Chondrocyte (in vitro differentiated cells): ENCODE measurements at places on chromosomes 2 and 18. TPM values are rescaled to one million over a fixed set of nuclear protein-coding genes. Genes with fewer than 3 reads are reported as not detected.

The EFHD1 gene
- total RNA-seq: 109 to 178 TPM (median 175 TPM) in 3 replicates

DNA sequence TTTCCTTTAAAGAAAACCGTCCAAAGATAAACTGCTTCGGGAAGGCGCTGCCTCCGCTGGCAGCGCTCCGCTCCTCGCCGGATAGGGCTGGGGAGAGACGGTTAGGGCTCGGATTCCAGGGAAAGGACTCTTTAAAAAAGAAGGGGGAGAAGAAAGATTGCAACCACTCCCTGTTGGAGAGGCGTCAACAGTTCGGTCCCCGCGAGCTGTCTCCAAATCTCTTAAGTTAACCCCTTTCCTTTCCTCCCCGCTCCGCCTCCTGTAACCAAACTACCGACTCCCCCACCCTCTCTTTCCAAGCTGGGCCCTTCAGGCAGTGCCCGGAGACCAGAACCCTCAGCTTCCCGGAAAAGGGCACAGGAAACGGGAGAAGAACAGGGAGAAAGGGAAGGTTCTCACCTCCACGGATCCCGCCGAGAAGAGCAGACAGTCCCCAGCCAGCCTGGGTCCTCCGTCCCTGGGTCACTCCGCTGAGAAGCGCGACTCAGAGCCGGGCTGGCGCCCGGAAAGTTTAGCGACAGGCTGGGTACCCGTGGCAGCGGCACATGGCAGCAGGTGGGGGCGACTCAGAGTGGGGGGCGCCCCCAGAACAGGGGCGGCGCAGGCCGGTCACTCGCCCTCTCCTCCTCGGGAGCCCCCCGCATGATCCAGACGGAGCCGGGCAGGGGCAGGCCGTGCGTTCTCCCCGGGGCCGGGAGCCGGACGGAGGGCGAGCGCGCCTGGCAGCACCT is 675 bp downstream of the FZD5 start:
- H3K27ac ChIP-seq: peak overlapping the region; percentile 59
- H3K27me3 ChIP-seq: peaks cover 21% of the 10 kb centered on the region
- no peak for DNase-seq
- H3K36me3 ChIP-seq: peaks cover 2% of the 10 kb centered on the region

The RFTN2 gene
- total RNA-seq: 11.5 to 28.5 TPM (median 13.6 TPM) in 3 replicates

GRCh38 chr2:43221124-43221762 is 5.2 kb downstream of the ZFP36L2 start:
- peak overlapping the region; percentile 100 for H3K27ac ChIP-seq
- H3K4me3 ChIP-seq: peak overlapping the region; percentile 79
- peaks cover 16% of the 10 kb centered on the region for H3K36me3 ChIP-seq
- no peaks in the 10 kb centered on the region for H3K27me3 ChIP-seq
- H3K4me1 ChIP-seq: peaks cover 61% of the 10 kb centered on the region

The CMPK2 gene
- total RNA-seq: 0.90 to 1.3 TPM (median 0.95 TPM) in 3 replicates
